ENCODE measurements at places on chromosomes 12 and 14. TPM values are rescaled to one million over a fixed set of nuclear protein-coding genes. Genes with fewer than 3 reads are reported as not detected.

MMP17 gene
- 2.6 TPM for total RNA-seq

DNA sequence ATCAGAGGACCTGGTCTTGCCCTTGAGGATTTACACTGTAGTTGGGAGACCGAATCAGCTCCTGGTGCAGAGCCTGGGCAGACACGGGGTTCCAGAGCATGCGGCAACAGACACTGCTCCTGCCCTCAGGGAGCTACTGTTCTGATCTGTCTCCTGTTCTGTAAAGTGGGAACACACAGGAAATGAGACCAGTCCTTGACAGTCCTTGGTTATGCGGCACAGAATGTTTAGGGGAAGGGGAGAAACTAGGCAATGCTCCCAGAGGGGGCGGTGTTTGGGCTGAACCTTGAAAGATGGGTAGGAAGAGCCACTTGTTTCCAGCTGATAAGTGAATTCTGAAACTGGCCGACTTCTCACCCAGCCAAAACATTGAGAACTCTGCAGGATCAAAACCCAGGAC, 132.4 kb downstream of the ZFP36L1 start:
- H3K27ac ChIP-seq = no peak overlapping the region
- no peak for DNase-seq
- H3K36me3 ChIP-seq = no peaks in the 10 kb centered on the region
- H3K4me1 ChIP-seq = peaks cover 12% of the 10 kb centered on the region
- no peaks in the 10 kb centered on the region for H3K27me3 ChIP-seq

DNA sequence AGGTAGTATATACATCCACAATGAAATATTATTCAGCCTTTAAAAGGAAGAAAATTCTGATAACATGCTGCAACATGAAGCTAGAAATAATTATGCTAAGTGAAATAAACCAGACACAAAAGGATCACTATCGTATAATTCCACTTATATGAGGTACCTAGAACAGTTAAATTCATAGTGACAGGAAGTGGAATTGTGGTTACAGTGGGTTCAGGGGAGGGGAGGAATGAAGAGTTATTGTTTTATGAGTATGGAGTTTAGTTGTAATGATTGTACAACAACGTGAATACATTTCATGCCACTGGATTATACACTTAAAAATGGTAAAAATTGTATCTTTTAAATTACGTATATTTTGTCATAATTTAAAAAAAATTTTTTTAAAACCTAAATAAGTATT, 21.0 kb downstream of the EEA1 start:
- H3K27me3 ChIP-seq = no peaks in the 10 kb centered on the region
- H3K4me3 ChIP-seq = no peak overlapping the region
- H3K36me3 ChIP-seq = no peaks in the 10 kb centered on the region
- no peak for DNase-seq

DNA sequence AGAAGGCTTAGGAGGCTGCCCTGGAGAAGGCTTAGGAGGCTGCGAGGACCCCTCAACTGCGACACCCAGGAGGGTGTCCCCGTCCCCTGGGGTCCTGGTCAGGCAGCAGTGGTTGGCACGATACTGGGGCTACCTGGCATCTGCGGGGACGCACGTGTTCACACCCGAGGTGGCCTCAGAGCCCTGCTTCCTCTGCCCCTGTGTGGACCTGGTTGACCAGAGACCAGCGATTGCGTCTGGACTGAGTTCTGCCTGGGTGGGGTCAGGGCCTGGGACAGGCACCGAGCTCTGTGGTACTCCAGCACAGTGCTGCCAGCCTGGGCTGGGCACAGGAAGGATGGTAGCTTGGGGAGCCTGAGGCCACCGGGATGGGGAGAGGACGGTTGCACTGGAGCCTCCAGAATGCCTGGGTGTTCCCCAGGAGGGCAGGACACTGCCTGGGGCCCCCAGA, 735 bp downstream of the ASPG start:
- no peaks in the 10 kb centered on the region for H3K27me3 ChIP-seq
- DNase-seq = peak; percentile 10
- no peak overlapping the region for H3K4me3 ChIP-seq
- H3K4me1 ChIP-seq = peaks cover 9% of the 10 kb centered on the region

HOXC12 gene
- not detected for total RNA-seq

- H3K4me1 ChIP-seq = no peaks in the 10 kb centered on the region
- no peaks in the 10 kb centered on the region for H3K27me3 ChIP-seq
- H3K4me3 ChIP-seq = no peak overlapping the region
- no peak for DNase-seq
Measured at GRCh38 chr14:76131071-76131965, 20.4 kb upstream of the GPATCH2L start.

DNA sequence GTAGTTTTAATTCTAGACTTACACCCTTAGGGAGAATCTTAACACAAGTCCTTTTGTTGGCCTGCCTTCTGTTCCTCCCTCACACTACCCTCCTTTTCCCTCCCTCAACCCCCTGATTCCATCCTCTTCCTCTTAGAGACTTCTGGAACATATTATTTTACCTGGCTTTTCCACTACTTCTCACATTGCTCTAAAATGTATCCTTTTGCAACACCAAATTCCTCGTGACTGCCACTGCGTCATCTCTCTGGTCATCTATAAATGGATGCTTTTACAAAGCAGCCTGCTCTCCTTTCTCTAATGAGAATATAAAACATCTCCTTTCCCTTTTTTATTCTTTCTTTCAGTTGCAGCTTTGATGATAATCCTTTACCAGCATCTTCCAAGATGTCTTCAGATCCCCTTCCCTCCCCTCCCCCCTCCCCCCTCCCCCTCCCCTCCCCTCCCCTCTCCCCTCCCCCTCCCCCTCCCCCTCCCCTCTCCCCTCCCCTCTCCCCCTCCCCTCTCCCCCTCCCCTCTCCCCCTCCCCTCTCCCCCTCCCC, 93.6 kb downstream of the DIP2B start:
- no peaks in the 10 kb centered on the region for H3K36me3 ChIP-seq
- no peak overlapping the region for H3K4me3 ChIP-seq
- H3K27me3 ChIP-seq = no peaks in the 10 kb centered on the region
- DNase-seq = no peak
- H3K4me1 ChIP-seq = peaks cover 13% of the 10 kb centered on the region
- no peak overlapping the region for H3K27ac ChIP-seq

DNA sequence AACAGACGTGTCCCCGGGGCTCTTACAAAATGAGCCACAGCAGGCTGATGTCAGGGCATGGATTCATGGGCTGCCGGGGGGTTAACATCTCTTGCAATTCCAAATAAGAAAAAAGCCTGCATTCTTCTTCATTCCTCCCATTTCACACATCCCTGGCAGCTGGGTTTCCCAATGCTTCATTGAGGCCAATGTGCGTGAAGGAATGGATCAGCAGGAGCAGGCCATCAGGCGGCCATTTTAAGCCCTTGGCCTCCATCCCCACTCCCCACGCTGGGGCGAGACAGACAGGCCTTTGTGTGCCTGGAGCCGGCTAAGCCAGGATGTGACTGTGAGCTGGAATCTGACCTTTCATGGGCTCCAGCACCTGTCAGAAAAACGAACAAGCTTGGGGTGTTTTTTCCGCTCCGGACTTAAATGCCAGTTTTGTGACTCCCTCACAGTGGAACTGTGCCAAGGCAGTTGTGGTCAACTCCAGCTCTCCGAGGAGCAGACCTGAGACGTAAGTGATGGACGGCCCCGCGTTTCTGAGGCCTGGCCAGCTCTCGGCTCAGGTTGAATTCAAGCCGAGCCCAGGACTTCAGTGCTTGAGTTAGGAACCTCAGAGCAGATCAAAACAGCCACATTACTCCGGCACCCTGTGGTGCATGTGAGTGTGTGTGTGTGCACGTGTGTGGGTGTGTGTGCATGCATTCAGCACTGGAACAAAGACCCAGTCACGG, 133.1 kb downstream of the TMEM30B start:
- no peak overlapping the region for H3K27ac ChIP-seq
- no peaks in the 10 kb centered on the region for H3K36me3 ChIP-seq
- H3K4me3 ChIP-seq = no peak overlapping the region

FIGNL2 gene
- total RNA-seq = 0.33 TPM

GRCh38 chr14:58455593-58456265, 28.2 kb downstream of the KIAA0586 start:
- H3K36me3 ChIP-seq = no peaks in the 10 kb centered on the region
- H3K27me3 ChIP-seq = no peaks in the 10 kb centered on the region
- no peaks in the 10 kb centered on the region for H3K4me1 ChIP-seq
- H3K4me3 ChIP-seq = no peak overlapping the region

DNA sequence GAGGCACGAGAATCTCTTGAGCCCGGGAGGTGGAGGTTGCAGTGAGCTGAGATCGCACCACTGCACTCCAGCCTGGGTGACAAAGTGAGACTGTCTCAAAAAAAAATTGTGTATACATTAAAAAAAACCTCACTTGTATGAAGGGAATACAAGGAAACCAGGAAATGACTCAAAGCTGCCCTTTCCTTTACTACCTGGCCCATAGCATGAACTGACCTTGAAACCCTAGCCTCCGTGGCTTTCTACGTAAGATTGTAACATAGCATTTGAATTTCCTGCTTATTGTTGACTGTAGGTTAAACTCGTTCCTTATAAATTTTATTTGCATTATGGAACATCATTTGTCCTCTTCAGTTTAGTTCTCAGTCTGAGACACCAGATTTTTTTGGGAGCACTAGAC, 9.1 kb upstream of the DDX47 start:
- H3K4me1 ChIP-seq = no peaks in the 10 kb centered on the region
- no peak overlapping the region for H3K27ac ChIP-seq
- no peaks in the 10 kb centered on the region for H3K27me3 ChIP-seq
- DNase-seq = no peak

GCN1 gene
- total RNA-seq = 83.1 TPM

GRCh38 chr12:12230275-12230674, 36.6 kb downstream of the LRP6 start:
- DNase-seq = no peak
- peaks cover 46% of the 10 kb centered on the region for H3K4me1 ChIP-seq
- H3K27ac ChIP-seq = peak overlapping the region; percentile 15
- H3K36me3 ChIP-seq = no peaks in the 10 kb centered on the region
- no peaks in the 10 kb centered on the region for H3K27me3 ChIP-seq

- H3K36me3 ChIP-seq = peaks cover 2% of the 10 kb centered on the region
- no peak overlapping the region for H3K27ac ChIP-seq
- H3K4me1 ChIP-seq = peaks cover 38% of the 10 kb centered on the region
- H3K4me3 ChIP-seq = no peak overlapping the region
- H3K27me3 ChIP-seq = no peaks in the 10 kb centered on the region
Measured at GRCh38 chr14:63454436-63454835, 88.7 kb downstream of the PPP2R5E start.

SLC16A7 gene
- total RNA-seq = 50.4 TPM

C12orf56 gene
- total RNA-seq = not detected

GRCh38 chr12:72272731-72273498, 745 bp downstream of the TRHDE start:
- no peaks in the 10 kb centered on the region for H3K36me3 ChIP-seq
- peaks cover 9% of the 10 kb centered on the region for H3K4me1 ChIP-seq
- H3K4me3 ChIP-seq = peak overlapping the region; percentile 55
- peak overlapping the region; percentile 86 for H3K27ac ChIP-seq
- H3K27me3 ChIP-seq = no peaks in the 10 kb centered on the region
- DNase-seq = peak; percentile 51

GRCh38 chr14:54760866-54761575, 141.6 kb downstream of the GCH1 start:
- H3K27ac ChIP-seq = no peak overlapping the region
- H3K27me3 ChIP-seq = no peaks in the 10 kb centered on the region
- peaks cover 4% of the 10 kb centered on the region for H3K36me3 ChIP-seq
- H3K4me3 ChIP-seq = no peak overlapping the region
- DNase-seq = no peak

CELA1 gene
- total RNA-seq = not detected

GRCh38 chr12:83074358-83074894, 387.7 kb downstream of the TMTC2 start:
- H3K4me3 ChIP-seq = no peak overlapping the region
- H3K36me3 ChIP-seq = no peaks in the 10 kb centered on the region
- H3K27ac ChIP-seq = no peak overlapping the region

GRCh38 chr14:56676042-56676441, 96.4 kb downstream of the TMEM260 start:
- no peak for DNase-seq
- H3K36me3 ChIP-seq = no peaks in the 10 kb centered on the region
- H3K4me1 ChIP-seq = no peaks in the 10 kb centered on the region
- H3K4me3 ChIP-seq = no peak overlapping the region
- no peak overlapping the region for H3K27ac ChIP-seq

- H3K4me1 ChIP-seq = peaks cover 19% of the 10 kb centered on the region
- H3K4me3 ChIP-seq = no peak overlapping the region
- DNase-seq = peak; percentile 42
- peak overlapping the region; percentile 62 for H3K27ac ChIP-seq
- no peaks in the 10 kb centered on the region for H3K27me3 ChIP-seq
Measured at GRCh38 chr14:24279301-24280186, 8.1 kb upstream of the RABGGTA start.
